Caudate nucleus (tissue), 63 donors: ENCODE measurements at places on chromosomes 1 and 21.

- DNase-seq: peak; percentile 44
These were observed 57.2 kb downstream of the AJAP1 start for GRCh38 chr1:4711416-4712275.

- DNase-seq: no peak
These were observed 29.4 kb upstream of the VASH2 start for GRCh38 chr1:212920896-212921295.

DNA sequence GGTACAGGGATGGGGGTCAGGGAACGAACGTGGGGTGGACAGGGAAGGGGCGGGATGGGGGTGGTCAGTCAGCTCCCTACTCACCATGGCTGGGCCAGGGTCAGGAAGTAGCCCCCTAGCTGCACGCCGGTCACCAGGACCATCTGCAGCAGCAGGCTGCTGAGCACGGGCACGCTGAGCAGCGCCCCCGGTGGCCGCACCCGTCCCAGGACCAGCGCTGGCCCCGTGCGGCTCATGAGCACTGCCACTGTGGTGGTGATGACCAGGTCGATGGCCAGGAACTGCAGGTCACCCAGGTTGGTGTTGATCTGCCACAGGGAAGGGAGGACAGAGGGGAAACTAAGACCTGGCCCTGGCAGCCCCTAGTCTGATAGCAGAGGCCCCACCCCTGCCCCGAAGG lies 6.5 kb upstream of the MFAP2 start:
- DNase-seq: no peak

DNA sequence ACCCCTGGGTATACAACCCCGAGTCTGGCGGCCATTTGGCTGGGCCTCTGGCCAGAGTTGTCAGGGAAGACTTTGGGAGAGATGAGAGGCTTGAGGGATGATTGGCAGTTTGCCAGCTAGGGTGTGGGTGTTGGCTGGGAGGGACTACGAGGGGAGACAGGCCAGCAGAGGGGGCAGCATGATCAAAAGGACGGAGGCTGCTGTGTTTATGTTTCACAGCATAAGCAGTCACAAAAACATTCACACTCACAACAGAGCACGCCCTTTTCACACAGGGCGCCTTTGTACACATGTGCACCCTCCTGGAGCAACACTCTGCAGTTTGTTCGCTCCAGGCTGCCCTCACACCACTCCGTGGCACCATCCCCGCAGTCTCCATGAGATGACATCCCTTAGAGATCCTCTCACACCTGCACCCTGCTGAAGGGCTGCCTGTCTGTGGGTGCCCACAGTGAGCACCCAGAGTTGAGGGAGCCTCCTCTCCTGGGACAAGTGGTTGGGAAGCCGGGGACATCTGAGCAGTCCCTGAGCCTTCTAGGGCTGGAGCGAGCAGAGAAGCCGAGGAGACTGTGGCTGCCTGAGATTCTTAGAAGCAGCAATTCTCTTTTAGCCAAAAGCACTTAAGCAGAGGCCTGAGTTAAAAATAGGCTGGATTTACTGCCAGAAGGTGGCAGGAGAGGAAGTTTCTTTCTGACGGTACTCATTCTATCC lies 15.4 kb downstream of the EFNA3 start:
- DNase-seq: no peak

GRCh38 chr21:27647921-27648320 lies 681.0 kb upstream of the ADAMTS5 start:
- DNase-seq: no peak

DNA sequence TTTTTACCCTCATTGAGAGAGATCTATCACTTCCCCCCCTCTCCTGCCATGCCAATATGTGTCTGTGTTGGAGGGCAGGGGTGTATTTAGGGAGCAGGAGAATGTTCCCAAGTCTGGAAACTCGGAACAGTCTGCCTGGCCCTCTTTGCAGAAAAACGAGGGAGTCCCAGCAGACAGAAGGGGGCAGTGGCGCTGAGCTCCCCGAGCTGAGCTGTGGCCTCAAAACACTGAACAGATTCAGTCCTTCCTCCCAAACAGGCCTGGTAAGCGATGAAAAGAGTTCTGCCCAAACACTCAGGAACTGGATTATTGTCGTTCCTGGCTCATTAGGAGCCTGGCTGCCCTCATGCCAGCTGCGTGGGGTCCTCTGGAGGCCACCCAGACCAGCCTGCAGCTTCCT lies 981 bp downstream of the CLDN14 start:
- no peak for DNase-seq

DNA sequence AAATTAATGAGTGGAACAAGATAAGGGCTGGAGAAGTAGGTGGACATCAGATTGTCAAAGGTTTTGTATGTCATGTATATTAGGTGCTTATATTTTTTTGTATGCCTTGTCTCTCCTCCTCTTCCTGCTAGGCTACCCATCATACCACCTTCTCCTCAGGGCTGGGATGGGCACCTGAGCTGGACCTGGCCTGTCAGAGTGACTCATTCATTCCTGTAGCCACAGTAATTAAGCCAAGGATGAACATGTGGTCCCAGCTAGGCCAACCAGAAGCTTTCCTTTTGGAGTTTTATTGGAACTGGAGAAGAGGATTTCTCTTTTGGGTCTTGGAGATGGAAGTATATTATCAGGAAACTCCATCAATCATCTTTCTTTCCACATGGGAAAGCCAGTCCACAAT lies 21.2 kb downstream of the PTGS2 start:
- DNase-seq: no peak

DNA sequence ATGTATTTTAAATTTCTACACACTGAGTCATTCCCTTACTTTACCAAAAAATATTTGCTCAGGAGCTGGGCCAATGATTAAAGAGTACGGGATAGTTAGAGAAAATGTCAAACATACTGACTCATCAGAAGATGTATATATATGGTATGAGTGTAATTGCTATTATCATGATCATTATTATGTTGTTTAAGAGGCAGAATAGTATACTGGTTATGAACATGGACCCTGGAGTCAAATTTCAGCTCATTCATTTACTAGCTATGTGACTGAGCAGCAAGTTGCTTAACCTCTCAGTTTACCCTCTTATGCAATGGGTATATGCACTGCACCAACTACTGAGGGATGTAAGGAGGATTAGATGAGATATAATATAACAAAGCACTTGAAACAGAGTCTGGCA lies 41.2 kb upstream of the USH2A start:
- no peak for DNase-seq

GRCh38 chr1:192459467-192459866 lies 116.1 kb upstream of the RGS1 start:
- DNase-seq: no peak

DNA sequence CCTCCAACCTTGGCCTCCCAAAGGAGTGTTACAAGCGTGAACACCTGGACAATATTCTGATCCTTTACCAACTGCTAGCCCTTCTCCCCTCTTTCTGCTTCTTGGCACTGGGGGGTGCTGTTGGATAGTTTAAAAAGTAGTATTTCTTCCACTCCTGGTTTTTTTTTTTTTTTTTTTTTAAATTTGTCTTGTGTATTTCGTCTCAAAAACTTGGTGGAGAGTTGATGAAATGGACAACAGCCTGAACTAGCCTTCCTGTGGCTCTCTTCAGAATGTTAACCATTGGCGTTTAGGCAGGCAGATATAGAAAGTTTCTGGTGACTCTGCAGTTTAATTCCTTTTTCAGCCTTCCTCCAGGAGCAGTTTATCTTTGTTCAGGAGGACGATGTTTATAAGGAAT lies 69.7 kb upstream of the USP24 start:
- no peak for DNase-seq

DNA sequence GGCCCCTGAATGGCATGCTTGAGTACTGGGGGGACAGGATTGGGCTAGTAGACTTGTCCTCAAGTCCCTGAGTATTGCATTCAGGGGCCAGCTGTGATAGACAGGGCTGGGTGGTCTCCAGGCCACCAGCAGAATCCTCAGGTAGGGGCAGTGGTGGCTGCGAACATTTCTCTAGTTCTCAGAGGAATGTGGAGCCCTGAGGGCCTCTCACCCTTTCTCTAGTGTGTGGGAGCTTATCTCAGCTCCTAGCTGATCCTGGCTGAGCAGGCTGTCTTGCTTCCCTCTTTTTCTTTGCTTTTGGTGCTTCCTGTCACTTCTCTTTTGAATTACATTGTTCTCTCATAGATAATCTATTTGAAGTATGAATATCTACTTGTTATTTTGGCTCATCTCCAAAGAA lies 30.0 kb upstream of the PM20D1 start:
- no peak for DNase-seq

GRCh38 chr1:224178894-224179293 lies 4.1 kb upstream of the DEGS1 start:
- no peak for DNase-seq

DNA sequence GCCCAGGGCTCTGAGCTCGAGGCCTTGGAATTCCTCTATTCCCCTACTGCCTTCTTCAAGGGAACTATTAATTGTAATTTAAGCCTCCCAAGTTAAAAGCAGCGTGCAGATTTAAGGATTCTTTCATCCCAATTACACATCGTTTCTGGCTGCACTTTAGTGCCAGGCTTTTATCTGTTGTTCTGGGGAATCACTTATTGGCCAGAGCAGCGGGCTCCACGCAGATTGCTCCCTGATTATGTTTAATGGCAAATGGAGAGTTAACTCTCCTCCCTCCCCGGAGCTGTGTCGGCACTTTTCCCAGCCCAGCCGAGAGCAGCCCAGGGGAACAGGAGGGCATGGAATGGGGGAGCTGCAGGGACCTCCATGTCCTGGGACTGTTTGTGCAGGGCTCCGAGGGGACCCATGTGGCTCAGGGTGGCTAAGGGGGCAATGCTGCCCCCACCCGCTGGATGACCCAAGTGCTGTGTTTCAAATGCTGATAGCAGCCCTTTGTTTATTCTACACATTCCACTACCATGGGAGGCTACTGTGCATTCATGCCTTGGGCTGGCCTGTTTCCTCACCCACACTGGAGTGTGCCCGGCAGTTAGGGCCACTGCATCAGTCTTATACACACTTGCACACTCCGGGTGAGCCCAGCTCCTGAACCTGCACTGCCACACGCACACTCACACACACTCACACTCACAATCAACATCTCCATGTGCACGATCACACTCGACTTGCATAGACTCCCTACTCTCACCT lies 93.3 kb upstream of the POU3F1 start:
- no peak for DNase-seq

GRCh38 chr1:156708218-156708661 lies 2.9 kb upstream of the CRABP2 start:
- DNase-seq: no peak
